ENCODE measurements at places on chromosomes 1 and 21.

GRCh38 chr1:177891809-177892208, 78.0 kb downstream of the SEC16B start:
- DNase-seq: no peak

DNA sequence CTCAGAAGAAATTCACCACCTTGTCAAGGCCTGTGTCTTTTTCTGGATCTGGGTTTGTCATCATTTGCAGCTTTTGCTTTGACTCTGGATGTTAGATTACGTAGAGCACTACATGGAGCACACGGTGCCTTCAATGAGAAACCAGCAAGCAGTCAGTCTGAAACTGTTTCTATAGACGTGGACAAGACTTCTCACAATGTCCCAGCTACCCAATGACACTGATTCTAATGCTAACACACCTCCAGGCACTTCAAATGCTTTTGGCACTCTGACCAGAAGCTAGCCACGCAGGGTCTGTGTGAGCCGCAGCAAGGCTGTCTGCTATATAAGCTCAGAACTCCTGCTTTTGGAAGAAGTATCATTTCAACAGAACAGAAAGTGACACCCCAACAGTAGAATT, 38.2 kb downstream of the ITPKB start:
- no peak for DNase-seq

GRCh38 chr1:245906207-245906606, 600.9 kb downstream of the SMYD3 start:
- DNase-seq: no peak

DNA sequence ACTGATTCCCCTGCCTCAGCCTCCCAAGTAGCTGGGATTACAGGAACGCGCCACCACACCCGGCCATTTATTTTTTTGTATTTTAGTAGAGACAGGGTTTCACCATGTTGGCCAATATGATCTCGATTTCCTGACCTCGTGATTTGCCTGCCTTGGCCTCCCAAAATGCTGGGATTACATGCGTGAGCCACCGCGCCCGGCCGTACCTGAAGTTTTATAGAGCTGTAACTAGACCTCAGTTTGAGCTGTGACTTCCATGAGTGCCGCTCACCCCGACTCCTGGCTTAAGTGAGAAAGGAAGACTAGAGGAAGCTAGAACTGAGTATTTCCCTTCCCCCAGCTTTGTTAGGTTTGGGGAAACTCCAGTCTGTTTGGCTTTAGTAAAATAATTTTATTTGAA, 1283.1 kb downstream of the KCNT2 start:
- DNase-seq: no peak

DNA sequence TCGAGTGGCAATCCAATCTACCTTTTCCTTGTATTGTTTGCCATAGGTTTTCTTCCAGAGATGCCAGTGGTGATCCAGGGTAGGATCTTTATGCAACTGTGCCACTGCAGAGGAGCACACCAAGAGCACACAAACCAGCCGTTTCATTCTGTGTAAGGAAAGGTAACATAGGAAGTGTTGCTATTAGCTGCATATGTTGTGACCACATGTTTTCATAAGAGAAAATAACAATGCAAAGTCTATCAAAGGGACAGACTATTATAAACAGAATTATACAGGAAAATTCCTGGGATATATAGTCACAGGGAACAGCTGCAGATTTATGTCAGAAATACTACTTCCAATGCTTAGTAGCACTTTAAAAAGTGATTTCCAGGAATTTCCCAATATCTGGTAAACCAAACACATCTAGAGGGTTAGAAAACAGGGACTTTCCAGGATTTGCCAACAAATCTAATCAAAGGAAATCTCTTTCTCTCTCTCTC, 919 bp downstream of the CTSS start:
- DNase-seq: no peak

DNA sequence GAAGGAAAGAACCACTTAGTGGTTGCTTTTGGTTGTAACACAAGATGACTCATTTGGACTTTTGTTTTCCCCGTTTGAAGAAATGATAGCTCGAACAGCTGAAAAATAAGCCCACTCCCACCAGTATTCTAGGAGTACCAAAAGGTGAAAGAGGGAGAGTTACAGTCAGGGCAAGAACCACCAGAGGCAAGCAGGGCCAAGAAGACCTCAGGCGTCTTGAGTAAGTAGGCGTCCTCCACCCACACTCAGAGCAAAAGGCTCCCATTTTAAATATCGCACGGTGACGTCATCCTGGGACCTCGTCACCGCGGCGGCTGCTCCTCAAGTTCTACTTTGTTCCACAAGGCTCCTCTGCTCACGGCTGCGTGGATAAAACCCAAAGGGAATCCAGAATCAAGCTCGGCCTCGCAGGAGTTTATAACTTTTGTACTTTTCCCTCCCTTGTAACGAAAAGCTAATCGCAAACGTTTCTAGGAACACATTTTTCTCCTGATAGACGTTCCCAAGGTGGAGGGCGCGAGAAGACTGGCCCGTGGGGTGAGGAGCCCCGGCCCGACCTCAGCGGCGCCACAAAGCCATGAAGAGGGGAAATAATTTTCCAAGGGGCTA, 1.2 kb downstream of the BTG3 start:
- peak; percentile 86 for DNase-seq

- DNase-seq: peak; percentile 52
These were observed 784 bp upstream of the KCND3 start for GRCh38 chr1:111990026-111990877.

GRCh38 chr1:159000625-159001024, 9.1 kb upstream of the IFI16 start:
- no peak for DNase-seq

DNA sequence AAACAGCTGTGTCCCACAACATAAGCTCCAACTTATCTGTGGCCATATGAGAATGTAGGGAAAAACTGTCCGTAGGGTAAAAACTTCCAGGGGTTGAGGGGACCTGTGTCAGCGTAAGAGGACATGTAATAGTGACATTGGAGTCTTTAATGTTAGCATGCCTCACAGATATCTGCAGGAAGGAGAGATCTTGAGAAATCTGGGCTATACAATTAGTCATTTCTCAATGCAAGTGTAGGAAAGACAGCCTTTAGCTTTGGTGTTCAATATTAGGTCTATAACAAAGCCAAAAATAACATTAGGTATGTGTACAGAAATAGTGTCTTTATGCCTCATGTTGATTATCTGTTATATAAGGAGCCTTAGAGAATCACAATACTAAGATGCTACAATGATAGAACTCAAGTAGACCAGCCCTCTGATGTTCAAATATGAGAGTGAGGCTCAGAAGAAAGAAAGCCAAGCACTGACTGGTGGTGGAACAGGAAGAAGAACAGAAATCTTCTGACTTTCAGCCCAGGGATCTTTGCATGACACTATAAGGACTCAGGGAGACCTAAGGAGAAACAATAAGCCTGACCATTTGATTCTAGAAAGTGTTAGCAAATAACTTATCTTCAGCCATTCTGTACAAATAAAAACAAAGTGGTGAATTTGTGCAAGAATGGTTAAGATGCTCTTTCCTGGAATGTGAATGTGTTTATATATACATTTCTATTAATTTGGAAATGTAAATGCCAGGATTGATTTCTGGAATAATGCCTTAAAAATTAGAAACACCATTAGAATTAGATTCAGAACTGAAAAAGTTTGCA, 152.6 kb downstream of the ZC3H11B start:
- DNase-seq: no peak

DNA sequence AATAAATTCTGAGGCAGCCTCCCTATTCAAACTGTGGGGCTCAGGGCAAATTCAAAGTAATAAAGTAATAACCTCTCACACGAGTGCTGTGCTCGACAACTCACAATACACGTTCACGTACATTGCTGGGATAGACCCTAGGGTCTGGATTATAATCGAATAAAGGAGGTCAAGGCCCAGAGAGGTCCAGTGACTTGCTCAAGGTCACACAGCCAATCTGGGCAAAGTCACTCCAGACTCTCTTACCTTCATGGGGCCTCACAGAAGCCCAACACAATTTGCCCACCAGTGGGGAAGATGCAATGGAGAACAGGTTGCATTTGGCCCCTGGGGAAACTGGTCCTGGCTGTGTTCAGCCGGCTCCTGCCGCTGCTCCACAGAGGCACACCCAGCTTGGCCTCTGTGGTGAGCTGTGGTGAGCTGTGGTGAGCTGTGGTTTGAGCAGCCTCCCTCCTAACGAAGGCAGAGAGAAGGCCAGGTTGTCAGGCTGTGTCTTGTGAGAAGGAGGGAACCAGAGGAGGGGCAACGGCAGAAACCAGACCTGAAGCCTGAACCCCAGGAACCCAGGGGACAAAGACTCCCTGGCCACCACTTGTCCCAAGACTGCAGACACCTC, 35.1 kb downstream of the NUAK2 start:
- peak; percentile 93 for DNase-seq

DNA sequence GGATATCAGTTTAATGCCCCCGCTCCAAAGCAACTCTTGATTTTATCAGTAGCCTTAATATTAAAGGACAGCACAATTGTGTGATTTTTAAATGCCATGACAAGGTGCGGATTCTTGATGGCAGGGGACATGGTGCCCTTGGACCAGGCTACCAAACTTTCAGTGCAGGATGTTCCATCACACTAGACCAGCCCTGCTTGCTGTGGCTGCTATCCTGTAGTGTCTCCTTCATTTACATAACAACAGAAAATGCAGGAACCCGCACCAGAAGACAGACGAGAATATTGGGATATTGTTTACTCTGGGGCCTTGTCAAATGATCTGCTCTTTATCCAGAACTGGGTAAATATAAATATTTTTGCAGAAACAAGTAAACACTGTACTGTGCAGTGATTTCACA, 229.3 kb upstream of the PKN2 start:
- DNase-seq: no peak

Measured in activated CD8-positive, alpha-beta memory T cell treated with anti-CD3 and anti-CD28 coated beads, Interleukin-2, amount 50 U/mL, for 48 hours (primary cell).